ENCODE measurements at places on chromosomes 2 and 18.

DNA sequence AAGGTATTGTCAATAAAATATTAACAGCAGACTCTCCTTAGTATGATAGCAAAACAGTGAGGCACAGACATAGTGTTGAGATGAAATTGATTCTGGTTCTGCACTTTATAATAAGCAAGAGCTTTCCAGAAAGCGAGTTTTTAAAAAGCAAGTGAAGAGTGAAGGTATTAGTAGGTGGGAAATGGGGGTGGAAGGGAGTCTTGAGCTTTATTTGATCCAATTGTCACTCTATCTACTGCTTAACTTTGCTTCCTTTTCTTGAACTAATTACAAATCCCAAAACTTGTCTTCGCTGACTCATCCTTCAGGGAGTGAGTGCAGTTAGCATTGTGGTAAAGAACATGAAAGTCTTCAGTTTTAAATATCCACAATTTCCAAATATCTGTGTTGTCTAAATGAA is 120.6 kb upstream of the BOD1L2 start:
- DNase-seq = no peak

DNA sequence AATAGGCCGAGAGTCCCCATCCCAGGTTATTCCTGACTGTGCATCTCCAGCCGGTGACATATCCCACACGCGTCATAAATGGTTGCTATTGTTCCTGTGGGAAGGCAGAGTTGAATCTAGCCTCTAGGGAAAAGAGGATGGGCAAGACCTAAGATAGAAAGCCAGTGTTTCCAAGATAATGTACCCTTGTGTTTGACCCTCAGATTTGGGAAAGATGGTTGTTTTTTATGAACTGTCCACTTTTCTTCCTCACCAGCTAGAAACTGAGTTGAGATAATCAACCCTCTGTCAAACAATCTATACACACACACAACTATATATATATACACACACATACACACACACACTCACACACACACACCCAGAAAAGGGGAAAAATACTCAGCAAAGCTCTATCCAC is 131.0 kb downstream of the PRKCE start:
- DNase-seq = no peak

DNA sequence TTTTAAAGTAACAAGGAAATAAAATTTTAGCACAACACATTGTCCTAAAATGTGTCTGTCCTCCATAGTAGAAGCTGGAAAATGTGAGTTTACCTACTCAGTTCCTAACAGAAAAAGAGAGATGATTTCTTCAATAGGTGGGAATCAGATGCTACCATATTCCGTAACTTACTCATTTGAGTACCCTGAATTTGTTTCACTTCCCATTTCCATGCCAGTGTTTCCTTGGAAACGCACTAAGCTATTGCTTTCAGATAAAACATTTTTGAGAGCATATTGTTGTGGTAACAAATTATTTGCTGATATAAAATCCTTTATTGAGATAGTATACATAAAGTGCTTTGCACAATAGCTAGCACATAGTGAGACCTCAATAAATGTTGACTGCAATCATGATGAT is 137.5 kb upstream of the BARD1 start:
- no peak for DNase-seq

- DNase-seq = no peak
These were observed 60.9 kb upstream of the DSEL start for GRCh38 chr18:67577386-67577785.

DNA sequence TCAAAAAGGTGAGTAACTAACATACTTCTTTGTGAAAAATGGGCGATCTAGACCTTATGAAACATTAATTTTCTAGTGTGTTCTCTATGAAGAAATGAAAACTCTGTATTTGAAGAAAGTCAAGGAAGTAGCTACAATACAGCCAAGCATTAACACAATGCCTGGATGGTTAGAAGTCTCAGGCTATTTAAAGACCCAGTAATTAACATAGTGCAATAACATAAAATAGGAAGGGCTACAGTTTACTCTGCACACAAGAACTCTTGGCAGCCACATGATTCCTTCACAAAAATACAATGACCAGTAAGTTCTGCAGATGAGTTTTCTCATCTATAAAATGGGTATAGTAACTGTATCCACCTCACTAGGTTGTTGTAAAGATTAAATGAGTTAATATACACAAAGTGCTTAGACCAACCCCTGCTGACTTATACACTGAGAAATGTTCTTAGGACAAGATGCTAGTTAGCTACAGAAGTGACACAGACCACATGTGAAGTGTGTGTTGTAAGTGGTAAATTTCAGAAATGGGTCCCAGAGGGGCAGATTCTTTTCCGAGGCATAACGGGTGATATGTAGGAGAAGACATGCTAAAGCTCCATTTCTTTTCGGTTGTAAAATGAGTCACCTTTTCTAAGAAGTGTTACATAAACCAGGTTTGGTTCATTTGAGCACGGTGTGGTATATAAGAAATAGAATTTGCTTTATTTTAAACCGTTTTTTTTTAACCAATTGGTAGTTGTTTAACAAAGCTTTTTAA is 61.8 kb downstream of the CXCR4 start:
- peak; percentile 27 for DNase-seq

- DNase-seq = no peak
These were observed 94.6 kb downstream of the EN1 start for GRCh38 chr2:118752762-118753429.

GRCh38 chr18:7598167-7599047 is 31.3 kb downstream of the PTPRM start:
- DNase-seq = no peak

- DNase-seq = no peak
These were observed 7.3 kb downstream of the TNFRSF11A start for GRCh38 chr18:62332431-62332830.

- DNase-seq = no peak
These were observed 105.6 kb downstream of the SETBP1 start for GRCh38 chr18:44786257-44786656.

DNA sequence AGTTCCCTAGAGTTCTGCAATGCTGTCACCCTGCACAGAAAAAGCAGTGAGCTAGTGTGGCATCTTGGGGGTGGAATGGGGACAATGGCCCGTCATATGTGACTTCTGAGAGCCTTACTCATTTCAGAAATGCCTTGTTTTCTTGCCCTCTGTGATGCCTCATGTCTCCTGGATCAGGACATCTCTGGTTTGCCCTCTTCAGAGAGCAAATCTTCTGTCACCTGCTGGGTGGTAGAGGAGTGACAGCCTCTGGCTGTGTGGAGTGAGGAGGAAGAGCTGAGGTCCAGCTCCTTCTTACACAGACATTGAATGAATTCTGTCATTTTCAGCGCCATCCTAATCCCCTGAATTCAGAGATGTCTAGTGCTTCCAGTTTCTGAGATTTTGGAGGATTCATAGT is 55.6 kb upstream of the PHLPP1 start:
- no peak for DNase-seq

GRCh38 chr2:189952536-189953109 is 109.9 kb downstream of the MSTN start:
- DNase-seq = no peak

DNA sequence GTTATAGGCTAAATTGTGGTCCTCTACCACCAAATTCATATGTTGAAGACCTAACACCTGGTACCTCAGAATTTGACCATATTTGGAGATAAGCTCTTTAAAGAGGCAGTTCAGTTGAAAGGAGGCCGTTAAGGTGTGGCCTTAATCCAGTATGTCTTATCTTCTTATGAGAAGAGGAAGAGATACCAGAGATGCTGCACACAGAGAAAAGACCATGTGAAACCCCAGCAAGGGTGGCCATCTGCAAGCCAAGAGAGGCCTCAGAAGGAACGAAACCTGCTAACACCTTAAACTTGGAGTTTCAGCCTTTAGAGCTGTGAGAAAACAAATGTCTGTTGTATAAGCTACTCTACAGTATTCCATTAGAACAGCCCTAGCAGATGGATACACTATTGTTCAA is 528.1 kb upstream of the DCC start:
- DNase-seq = no peak

DNA sequence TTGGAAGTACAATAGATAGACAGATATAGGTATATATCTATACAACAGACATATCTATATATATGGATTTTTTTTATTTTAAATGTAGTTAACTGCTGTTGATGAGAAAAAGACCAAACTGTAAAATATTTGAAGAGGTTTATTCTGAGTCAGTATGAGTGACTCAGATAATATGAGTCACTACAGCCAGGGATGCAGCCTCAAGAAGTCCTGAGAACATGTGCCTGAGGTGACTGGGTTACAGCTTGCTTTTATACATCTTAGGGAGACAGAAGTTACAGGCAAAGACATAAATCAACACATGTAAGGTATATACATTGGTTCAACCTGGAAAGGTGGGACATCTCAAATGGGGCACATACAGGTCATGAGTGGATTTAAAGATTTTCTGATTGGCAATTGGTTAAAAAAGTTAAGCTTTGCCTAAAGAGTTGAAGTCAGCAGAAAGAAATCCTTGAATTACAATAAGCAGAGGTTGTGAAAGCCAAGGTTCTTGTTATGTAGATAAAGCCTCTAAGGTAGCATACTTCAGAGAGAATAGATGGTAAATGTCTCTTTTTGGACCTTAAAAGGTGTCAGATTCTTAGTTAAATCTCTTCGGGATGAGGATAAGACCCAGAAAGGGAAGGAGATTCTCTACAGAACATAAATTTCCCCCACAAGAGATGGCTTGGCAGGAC is 149.9 kb downstream of the RBM43 start:
- DNase-seq = peak; percentile 3

DNA sequence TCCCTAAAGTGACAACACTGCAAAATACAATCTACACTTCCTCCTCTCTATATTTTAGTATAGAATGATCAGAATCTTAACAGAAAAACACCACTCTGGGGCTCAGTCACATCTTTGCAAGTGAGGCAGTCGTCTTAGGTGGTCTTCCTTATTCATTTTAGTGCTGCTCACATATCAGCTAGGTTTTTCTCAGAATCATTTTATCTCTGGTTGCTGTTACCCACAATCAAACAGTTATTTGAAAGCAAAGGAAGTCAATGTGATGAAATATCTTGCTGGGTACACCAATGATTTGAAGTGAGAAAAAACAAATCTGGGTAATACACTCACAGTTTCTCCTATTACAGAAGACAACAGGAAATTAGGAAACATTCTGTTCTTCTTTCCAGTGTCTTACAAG is 275.2 kb downstream of the DSEL start:
- DNase-seq = no peak

DNA sequence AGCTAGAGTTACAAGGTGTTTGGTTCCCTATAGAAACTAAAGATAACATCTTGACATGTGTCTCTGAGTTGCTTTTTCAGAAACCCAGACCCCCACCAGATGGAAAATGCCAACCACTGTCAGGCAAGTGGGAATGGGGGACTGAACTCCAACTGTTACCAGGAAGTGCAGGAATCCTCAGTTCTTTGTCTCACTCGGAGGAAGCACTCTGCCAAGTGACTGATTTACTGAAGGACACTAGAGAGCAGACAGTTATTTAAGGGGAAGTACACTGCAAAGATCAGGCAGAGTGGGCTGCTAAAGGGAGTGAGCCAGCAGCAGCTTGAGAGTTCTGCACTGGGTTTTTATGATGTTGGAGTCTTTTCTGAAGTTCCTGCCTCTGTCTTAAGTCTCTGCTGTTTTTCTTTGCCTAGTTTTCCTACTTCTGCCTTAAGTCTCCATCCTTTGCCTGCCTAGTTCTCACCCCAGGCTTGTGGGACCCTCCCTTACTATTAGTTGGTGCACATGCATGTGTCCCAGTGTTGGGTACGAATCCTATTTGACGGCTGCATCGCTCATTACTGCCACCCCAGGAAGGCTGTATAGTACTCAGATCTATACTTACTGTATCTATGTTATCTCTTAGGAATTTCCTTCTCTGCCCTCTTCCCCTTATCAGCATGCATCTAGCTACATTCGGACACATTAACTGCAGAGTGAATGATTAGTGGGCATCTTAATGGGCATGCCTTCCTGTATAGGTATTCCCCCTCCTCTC is 97.1 kb downstream of the TEX51 start:
- DNase-seq = no peak

- no peak for DNase-seq
These were observed 76.3 kb upstream of the GLS start for GRCh38 chr2:190804182-190804795.

- no peak for DNase-seq
These were observed 62.2 kb downstream of the MFSD6 start for GRCh38 chr2:190470256-190470826.

- no peak for DNase-seq
These were observed 37.6 kb downstream of the SDC1 start for GRCh38 chr2:20187331-20187730.

GRCh38 chr2:98476192-98476868 is 31.7 kb downstream of the INPP4A start:
- no peak for DNase-seq

DNA sequence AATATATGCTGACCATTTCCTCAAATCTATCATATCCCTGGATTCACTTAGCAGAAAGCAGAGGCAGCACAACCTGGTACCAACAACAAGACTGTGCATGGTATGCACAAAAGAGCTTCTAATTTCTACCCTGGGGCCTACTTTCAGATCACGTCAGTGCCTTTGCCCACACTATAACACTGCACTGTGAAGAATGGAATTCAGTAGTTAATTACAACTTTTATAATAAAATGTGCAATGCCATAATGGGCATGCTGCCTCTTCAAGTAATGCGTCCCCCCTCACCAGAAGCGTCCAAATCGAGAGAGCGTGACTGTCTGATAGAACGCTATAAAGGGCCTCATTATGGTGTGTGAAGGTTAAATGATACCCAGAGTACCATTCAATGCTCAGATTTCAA is 328.1 kb upstream of the PKDCC start:
- no peak for DNase-seq

- DNase-seq = no peak
These were observed 218.1 kb downstream of the SEPTIN10 start for GRCh38 chr2:109395494-109396201.

DNA sequence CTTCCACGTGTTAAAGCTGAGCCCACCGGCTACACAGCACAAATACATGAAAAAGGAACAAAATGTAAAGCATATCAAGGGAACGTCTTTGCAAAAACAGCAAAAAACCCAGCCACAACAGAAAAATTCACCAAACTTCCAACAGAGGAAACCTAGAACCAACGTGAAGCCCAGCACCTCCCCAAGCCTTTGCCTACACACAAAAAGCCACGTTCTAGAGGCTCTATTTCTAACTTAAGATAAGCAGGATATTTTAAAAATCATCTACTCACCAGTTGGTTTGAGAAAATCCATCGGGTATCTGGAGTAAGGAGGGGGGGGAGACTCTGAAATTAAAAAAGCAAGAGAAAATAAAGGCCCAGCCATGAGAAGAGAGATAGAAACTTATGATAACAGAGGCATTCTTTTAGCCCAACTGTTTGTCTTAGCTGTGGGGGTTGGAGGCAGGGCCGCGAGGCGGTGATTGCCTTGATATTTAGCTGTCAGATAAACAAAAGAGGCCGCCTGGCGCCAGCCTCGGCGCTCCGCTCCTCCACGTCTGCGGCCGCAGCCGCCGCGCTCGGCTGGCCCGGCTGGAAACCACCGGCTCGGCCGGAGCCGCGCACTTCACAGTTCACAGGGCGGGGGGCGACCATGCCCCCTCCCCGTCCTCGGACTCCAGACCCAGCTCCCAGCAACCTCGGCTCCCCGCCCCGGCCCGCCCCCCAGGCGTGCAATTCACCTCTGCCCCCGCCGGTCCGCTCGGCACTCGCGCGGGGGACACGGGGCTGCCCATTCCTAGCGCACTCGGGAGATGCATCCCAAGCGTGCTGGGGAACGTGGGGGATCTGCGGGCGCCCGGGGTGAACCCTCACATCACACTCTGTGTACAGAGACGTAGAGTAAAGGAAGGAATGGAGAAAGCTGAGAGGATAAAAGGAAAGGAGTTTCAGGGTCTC is 2.4 kb downstream of the SMAD7 start:
- DNase-seq = peak; percentile 52

Measured in stimulated activated CD4-positive, alpha-beta T cell treated with anti-CD3 and anti-CD28 coated beads, Interleukin-15, amount 100 ng/mL, for 24 hours (primary cell).